ENCODE measurements at places on chromosomes 7 and 10.
A peak's percentile ranks its signal among the peaks of the same experiment; 100 is the strongest.

DNA sequence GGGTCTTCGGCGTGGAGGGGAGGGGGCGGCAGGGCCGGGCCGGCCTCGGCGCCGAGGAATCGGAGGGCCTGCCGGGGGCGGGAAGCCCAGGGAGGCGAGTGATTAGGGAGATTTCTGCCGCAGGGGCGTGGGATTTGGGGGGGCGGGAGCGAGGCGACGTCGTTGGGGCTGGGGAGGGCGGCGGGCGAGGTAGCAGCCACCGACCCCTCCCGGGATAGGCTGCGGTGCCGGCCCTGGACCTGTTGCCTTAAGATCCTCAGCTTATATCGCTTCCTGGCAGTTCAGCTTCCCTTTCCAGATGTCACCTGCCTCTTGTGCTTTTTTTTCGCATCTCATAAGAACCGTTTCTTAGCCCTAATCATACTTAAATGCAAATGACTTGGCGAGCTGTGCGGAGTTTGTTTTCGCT is 655 bp downstream of the LMTK2 start:
- peak overlapping the region; percentile 82 for H3K4me3 ChIP-seq
- H3K4me1 ChIP-seq, result peaks cover 13% of the 10 kb centered on the region
- DNase-seq, result no peak
- H3K27ac ChIP-seq, result peak overlapping the region; percentile 83
- no peaks in the 10 kb centered on the region for H3K27me3 ChIP-seq

- H3K27me3 ChIP-seq, result no peaks in the 10 kb centered on the region
- H3K27ac ChIP-seq, result no peak overlapping the region
- H3K4me3 ChIP-seq, result no peak overlapping the region
- no peaks in the 10 kb centered on the region for H3K36me3 ChIP-seq
Measured at GRCh38 chr10:18504161-18504560, 147.2 kb downstream of the NSUN6 start.

DNA sequence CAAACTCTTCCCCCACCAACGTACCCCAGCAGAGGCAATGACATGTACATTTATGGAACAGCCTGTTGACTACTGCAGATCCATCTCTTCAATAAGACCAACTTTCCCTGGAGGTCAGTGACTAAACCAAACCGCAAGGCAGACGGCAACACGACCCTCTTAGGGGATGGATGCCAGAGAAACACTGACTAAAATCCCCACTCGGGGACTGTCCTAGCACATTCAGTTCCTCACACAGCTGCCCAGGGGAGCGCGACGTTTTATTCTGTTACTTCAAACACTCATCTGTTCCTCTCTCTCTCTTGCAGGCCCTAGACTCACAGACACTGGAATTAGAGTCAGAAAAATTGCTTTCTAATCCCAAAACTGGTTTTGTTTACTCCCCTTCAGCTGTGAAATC is 146.5 kb upstream of the PRSS1 start:
- no peak for DNase-seq
- no peaks in the 10 kb centered on the region for H3K4me1 ChIP-seq

- DNase-seq, result no peak
- H3K4me3 ChIP-seq, result no peak overlapping the region
- H3K27me3 ChIP-seq, result no peaks in the 10 kb centered on the region
- H3K27ac ChIP-seq, result no peak overlapping the region
Measured at GRCh38 chr7:44979481-44980392, 922 bp upstream of the MYO1G start.

GRCh38 chr10:107139237-107139636 is 25.3 kb downstream of the SORCS1 start:
- no peak for DNase-seq
- H3K27me3 ChIP-seq, result no peaks in the 10 kb centered on the region
- H3K4me1 ChIP-seq, result no peaks in the 10 kb centered on the region
- no peak overlapping the region for H3K4me3 ChIP-seq

GRCh38 chr10:109475711-109476421 is 447.4 kb downstream of the XPNPEP1 start:
- no peak overlapping the region for H3K4me3 ChIP-seq
- no peaks in the 10 kb centered on the region for H3K27me3 ChIP-seq
- no peak overlapping the region for H3K27ac ChIP-seq
- no peaks in the 10 kb centered on the region for H3K36me3 ChIP-seq
- no peaks in the 10 kb centered on the region for H3K4me1 ChIP-seq

GRCh38 chr10:2650328-2650727 is 417.0 kb upstream of the PFKP start:
- no peak overlapping the region for H3K27ac ChIP-seq
- H3K4me1 ChIP-seq, result no peaks in the 10 kb centered on the region
- H3K27me3 ChIP-seq, result no peaks in the 10 kb centered on the region
- no peak for DNase-seq

GRCh38 chr7:88311675-88312036 is 5.0 kb upstream of the STEAP4 start:
- no peaks in the 10 kb centered on the region for H3K27me3 ChIP-seq
- H3K4me1 ChIP-seq, result no peaks in the 10 kb centered on the region
- no peak overlapping the region for H3K4me3 ChIP-seq
- H3K36me3 ChIP-seq, result no peaks in the 10 kb centered on the region
- peak overlapping the region; percentile 0 for H3K27ac ChIP-seq

DNA sequence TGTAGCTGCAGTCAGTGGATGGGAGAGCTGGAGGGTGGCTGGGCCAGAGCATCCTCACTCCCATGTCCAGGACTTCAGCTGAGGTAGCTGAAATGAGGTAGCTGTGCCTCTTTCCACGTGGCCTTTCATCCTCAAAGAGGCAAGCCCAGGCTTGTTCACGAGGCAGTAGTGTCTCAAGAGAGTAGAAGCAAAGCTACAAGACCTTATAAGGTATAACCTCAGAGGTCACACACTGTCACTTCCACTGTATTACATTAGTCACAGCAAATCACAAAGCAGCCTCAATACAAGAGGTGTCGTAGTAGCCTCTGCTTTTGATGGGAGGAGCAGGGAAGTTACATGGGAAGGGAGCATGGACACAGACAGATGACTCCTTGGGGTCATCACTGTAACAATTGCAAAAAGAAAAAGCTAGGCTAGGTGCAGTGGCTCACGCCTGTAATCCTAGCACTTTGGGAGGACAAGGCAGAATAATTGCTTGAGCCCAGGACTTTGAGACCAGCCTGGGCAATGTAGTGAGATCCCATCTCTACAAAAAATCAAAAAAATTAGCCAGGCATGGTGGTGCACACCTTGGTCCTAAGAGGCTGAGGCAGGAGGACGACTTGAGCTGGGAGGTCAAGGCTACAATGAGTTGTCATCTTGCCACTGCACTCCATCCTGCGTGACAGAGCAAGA is 97.5 kb downstream of the SKIDA1 start:
- no peaks in the 10 kb centered on the region for H3K4me1 ChIP-seq
- H3K27ac ChIP-seq, result no peak overlapping the region
- H3K36me3 ChIP-seq, result no peaks in the 10 kb centered on the region
- no peaks in the 10 kb centered on the region for H3K27me3 ChIP-seq
- no peak for DNase-seq
- no peak overlapping the region for H3K4me3 ChIP-seq

GRCh38 chr10:69864321-69864720 is 62.6 kb downstream of the COL13A1 start:
- H3K4me1 ChIP-seq, result no peaks in the 10 kb centered on the region
- no peak overlapping the region for H3K4me3 ChIP-seq
- H3K36me3 ChIP-seq, result no peaks in the 10 kb centered on the region
- H3K27ac ChIP-seq, result no peak overlapping the region

GRCh38 chr10:22554461-22555182 is 159.8 kb downstream of the PIP4K2A start:
- peak overlapping the region; percentile 59 for H3K27ac ChIP-seq
- peak; percentile 54 for DNase-seq
- no peaks in the 10 kb centered on the region for H3K36me3 ChIP-seq
- H3K4me1 ChIP-seq, result no peaks in the 10 kb centered on the region

GRCh38 chr10:75464478-75465449 is 33.3 kb downstream of the LRMDA start:
- H3K4me3 ChIP-seq, result no peak overlapping the region
- H3K4me1 ChIP-seq, result no peaks in the 10 kb centered on the region
- DNase-seq, result peak; percentile 40
- H3K27ac ChIP-seq, result peak overlapping the region; percentile 15

GRCh38 chr7:4722960-4723630 is 41.0 kb downstream of the FOXK1 start:
- H3K36me3 ChIP-seq, result no peaks in the 10 kb centered on the region
- no peak for DNase-seq
- H3K27me3 ChIP-seq, result no peaks in the 10 kb centered on the region
- no peak overlapping the region for H3K27ac ChIP-seq

GRCh38 chr10:42970451-42971250 is 106.2 kb upstream of the RET start:
- H3K4me1 ChIP-seq, result no peaks in the 10 kb centered on the region
- no peak for DNase-seq
- no peak overlapping the region for H3K27ac ChIP-seq
- H3K4me3 ChIP-seq, result no peak overlapping the region
- no peaks in the 10 kb centered on the region for H3K27me3 ChIP-seq

GRCh38 chr7:1233333-1234048 is 819 bp downstream of the UNCX start:
- peaks cover 78% of the 10 kb centered on the region for H3K27me3 ChIP-seq
- H3K36me3 ChIP-seq, result no peaks in the 10 kb centered on the region
- H3K4me1 ChIP-seq, result no peaks in the 10 kb centered on the region

DNA sequence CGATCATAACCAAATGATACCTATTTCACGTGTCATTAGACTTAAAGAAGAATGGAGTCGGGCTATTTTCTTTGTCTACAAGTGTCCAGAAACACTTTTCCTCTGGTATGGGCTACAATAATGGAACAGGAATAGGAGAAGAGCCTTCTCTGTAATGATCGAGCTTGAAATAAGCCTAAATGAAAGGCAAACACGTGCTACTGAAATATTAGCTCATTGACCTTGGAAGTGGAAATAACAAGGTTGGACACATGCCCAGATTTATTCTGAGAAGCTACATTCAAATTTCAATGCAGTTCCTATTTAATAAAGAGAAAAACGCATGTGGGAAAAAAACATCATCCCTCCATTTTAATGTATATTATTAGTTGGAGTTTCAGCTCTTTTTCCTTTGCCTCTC is 254.7 kb upstream of the PTER start:
- H3K36me3 ChIP-seq, result no peaks in the 10 kb centered on the region
- no peak for DNase-seq
- H3K27me3 ChIP-seq, result no peaks in the 10 kb centered on the region
- H3K4me3 ChIP-seq, result no peak overlapping the region

All from prostate gland (tissue), 2 donors.